ENCODE measurements at places on chromosomes 1 and 21.

DNA sequence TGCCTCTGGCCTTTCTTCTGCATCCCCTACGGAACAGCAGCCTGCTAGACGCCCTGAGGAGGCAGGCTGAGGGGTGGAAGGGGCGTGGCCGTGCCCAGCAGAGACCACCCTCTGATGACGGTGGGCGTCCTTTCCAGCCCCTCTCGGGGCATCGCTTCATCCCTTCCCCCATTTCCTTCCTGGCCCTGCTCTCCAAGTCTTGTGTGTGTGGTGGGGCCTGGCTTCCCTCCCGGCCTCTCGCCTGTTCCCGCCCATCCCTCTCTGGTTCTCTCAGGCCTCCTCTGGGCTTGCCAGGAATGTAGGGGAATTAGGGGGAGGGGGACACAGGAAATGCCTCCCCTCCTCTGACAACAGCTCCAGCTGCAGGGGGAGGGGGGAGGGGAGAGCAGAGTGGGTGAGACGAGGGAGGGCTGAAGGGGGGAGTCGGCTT, 51.1 kb downstream of the SKI start:
- DNase-seq: peak; percentile 98

- peak; percentile 18 for DNase-seq
Observed at GRCh38 chr21:45496968-45497845, 45.0 kb downstream of the SLC19A1 start.

DNA sequence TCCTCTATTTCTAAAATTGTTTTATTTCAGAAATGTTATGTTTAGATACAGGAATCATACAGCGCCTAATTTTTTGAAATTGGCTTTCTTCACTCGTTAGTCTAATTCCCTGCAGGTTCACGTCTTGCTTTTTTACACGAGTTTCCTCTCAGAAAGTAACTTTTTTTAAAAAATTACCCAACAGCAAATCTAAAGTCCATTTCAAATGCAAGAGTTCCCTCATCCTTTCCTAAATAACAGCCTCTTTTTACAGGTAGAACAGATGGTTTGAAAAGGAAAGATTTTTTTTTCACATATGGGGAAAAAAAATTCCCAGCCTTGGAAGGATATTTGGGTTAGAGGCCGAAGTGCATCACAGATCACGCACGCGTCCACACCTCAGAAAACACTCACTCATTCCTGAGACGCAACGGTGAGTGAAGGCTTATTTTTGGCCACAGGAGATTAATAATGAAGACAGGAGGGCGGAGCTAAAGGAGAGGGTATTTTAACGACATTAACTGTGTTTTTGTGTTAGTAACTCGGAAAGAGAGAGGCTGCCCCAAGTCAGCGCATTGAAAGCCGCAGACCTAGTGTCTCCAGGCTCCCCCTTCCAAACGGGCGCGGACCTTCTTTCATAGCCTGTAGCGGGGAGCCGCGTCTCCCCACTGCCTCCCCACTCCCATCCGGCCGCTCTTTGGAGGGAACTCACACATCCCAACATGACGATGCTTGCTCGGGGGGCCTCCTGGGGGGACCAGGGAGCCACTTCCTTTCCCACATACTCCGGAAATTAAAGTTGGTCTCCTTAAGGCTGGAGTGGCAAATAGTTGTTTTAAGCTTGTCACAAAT, 969 bp upstream of the RIPK4 start:
- peak; percentile 66 for DNase-seq

DNA sequence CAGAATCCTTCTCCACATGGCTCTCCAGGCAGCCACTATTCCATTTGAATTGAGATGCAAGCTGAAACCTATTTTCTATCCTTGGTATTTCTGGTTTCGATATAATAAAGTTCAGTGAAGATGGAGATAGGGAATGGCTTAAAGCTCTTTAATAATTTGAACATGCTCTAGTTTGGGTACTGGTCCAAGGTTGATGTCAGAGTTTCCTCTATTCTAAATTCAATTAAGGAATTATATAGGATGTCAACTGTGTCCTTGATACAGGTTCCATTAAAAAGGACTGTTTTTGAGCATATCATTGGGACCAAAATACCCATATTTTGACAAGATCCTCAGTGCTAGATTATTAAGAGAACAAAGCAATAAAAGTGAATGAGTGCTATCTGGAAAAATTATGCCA, 245.3 kb downstream of the SPATA17 start:
- no peak for DNase-seq

- peak; percentile 9 for DNase-seq
Observed at GRCh38 chr1:7616953-7617352, 154.1 kb upstream of the VAMP3 start.

DNA sequence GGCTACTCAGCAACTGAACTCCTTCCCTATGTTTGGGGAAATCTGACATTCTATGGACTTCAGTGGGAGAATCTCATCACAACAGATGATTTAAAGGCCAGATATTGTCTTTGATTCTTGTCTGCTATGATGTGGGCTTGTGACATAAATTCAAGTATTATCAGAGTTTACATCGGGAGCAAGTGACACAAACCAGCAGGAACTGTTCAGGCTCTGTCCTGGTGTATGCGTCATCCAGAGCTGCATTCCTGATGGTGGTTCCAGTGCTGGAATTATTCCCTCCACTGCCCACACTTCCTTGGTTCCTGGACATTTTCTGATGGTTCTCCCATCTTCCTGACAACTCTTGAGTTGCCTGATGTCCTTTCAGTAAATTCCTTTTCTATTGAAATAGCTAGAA, 10.8 kb upstream of the LSM10 start:
- DNase-seq: no peak

Data from left hindlimb (tissue), 1 donor.